Islet precursor cell (in vitro differentiated cells): ENCODE measurements at places on chromosomes 4 and X.

DNA sequence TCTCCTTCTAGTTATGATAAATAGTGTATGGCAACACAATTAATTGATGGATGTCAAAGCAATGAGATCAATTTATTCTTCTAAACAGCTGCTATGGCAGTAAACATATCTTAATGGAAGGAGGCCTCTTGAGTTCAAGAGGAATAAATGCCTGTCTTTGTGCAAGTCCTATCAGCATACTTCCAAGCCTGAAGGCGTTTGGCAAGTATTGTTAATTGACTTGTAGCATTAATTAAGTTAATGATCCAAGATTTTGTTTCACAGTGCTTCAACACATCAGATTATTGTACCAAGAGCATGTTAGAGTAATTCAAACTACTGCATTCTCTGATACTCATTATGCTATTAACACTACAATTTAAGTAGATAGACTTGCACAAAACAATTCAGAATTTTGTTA lies 144.8 kb downstream of the FAT4 start:
- no peak for DNase-seq

DNA sequence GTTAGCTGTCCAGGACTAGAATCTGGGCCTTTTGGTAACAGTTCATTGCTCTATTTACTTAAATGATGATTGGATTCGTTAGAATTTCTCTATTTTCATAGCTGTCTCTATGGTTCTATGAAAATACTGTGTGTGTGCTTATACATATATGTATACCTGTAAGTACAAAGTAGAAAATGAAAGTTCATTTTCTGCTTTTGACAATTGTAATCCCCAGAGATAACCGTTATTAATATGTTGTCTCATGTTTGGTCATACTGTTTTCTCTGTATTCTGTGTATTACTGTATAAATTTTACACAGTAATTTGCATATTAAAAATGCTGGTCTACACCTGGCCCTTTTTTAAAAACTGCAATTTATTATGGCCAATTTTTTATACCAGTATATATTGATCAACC lies 55.4 kb downstream of the CLCN3 start:
- DNase-seq: no peak

DNA sequence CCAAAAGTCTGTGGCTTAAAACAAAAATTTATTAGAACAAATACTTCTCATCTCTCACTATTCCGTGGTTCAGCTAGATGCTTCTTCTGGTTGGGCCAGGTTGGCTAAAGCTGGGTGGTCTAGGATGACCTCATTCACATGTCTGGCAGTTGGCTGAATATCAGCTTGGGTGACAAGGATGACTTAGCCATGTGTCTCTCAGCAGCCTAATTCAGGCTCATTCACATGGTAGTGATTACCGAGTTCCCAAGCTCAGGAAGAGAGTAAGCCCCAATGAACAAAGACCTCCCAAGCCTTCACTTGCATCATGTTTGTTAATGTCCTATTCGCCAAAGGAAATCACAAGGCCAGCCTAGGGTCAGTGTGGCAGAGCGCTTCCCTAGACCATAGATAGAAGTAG lies 119.4 kb downstream of the FANCB start:
- DNase-seq: no peak

GRCh38 chr4:54730581-54730980 lies 72.8 kb downstream of the KIT start:
- no peak for DNase-seq

GRCh38 chrX:63967551-63967950 lies 182.5 kb upstream of the ARHGEF9 start:
- no peak for DNase-seq

GRCh38 chr4:26081795-26082498 lies 167.9 kb downstream of the SMIM20 start:
- DNase-seq: no peak

DNA sequence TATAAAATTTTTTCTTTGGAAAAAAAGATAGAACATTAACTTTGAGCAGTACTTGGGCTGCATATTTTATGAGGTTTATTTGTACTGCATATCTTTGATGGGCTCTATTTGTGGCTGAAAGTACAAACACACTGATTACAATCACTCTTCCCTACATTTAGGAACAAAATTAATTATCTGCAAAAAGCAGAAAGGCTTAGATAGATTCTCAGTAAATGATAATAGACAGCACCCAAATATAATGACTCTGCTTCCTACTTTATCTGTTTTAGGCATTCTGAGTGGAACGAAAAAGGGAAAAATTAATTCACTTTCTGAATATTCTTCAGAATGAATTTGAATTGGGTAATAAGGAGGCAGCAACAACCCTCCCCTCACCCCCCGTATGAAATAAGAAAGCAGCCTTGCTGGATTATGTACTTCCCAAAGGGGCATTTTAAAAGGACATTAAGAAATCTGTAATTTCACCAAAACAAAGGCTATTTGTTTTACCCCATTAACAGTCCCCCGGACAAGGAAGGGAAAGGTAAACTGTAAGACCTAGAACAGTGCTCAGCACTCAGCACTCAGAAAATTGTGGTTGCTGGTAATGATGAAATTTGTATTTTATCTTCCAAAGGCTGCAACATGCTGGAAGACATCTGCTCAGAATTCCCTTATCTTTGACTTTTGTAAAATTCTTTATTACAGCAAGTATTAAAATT lies 242.6 kb downstream of the GPC3 start:
- no peak for DNase-seq

DNA sequence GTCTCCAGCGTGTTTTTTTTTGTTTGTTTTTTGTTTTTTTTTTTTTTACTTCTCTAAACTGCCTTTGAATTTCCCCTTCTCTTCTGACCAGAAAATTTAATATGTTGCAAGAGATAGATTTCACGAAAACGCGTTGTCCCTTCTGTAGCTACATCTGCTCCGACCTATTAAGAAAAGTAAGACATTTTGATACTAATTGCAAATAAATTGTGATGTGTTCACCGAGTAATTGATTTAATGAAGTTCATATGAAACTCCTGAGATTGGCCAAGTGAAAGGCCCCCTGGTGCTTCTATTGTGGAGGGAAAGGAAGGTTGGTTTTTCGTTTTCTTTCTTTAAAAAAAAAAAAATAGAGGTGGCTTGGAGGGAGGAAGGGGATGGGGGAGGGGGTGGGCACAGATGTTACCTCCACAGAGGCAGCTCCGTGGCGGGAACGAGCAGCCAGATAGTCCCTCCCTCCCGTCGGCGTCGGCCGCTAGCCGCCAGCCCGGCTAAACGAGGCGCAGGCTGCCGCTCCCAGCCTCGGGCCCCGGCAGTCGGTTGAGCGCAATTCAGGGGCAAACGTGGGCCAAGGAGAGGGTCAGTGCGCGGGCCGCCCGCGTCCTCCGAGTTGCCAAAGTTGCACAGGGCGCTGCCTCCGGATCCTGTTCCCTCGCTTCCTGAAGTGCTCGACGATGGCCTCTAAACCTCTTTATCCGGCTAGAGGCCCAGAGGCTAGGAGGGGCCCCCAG lies 139.1 kb upstream of the ZIC3 start:
- DNase-seq: no peak

DNA sequence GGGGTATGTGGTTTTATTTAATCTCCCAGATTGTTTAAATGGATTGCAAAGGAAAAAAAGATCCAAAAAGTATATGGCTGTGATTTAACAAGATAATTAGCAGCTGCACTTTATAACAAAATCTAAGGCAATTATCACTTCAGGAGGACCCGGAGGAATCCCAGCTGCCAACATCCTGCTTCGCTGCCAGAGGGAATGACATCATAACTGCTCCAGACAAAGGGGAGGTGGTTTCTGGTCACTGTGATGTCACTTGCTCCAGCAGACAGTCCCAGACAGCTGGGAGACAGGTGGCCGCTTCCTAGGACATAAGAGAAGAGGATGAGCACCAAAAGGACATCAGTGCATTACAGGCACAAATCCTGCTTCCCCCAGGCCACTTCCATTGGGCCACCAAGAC lies 371.0 kb downstream of the BCOR start:
- peak; percentile 88 for DNase-seq

GRCh38 chr4:147823130-147823529 lies 91.2 kb downstream of the ARHGAP10 start:
- DNase-seq: no peak

GRCh38 chr4:150942539-150942938 lies 72.5 kb downstream of the LRBA start:
- no peak for DNase-seq

DNA sequence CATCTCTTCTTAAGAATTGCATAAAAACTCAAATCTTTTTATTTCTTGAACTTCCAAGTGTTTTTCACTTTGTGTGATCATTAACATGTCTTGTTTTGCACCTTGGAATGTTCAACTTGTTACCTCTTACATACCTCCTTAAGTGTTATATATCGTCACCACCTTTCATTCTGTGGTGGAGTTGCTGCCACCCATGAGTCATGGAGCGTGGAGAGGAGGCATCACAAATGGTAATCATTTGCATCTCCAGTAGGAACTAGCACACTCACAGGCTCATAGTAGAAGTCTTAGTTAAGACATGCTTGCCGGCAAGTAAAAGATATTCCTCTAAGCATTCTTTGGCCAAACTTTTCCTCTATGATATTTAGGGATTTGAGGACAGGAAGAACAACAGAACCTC lies 67.0 kb upstream of the VCX start:
- no peak for DNase-seq

GRCh38 chr4:126916049-126916625 lies 716.6 kb upstream of the INTU start:
- DNase-seq: no peak
